ENCODE measurements at places on chromosomes 7 and 10.

DNA sequence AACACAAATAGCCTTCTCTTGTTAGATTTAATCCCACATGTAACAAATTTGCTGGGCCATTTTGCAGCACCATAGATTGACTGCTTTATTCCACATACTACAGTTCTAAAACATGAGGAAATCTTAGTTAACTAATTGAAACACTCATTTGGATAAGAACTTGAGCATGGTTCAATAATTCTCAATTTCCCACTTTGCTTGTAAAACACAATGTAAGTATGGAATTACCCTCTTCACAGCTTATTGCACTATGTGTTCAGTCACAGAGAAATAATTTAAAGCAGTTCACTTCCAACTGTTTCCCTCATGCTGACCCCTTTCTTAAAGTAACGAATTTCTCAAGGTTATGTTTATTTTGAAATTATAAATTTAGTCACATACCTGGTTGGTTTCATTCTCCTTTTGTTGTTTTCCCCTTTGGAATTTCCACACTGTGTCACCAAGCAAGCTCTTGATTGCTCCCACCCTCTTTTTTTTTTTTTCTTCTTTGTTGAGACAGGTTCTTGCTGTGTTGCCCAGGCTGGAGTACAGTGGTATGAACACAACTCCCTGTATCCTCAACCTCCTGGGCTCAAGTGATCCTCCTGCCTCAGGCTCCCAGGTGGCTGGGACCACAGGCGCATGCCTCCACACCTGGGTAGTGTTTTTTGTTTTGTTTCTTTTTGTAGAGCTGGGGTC lies 425.4 kb downstream of the EXOC4 start:
- no peaks in the 10 kb centered on the region for H3K36me3 ChIP-seq
- peaks cover 3% of the 10 kb centered on the region for H3K4me1 ChIP-seq
- no peaks in the 10 kb centered on the region for H3K27me3 ChIP-seq
- no peak overlapping the region for H3K27ac ChIP-seq

- no peak overlapping the region for H3K4me3 ChIP-seq
These were observed 78.5 kb downstream of the CREB5 start for GRCh38 chr7:28490831-28491230.

DNA sequence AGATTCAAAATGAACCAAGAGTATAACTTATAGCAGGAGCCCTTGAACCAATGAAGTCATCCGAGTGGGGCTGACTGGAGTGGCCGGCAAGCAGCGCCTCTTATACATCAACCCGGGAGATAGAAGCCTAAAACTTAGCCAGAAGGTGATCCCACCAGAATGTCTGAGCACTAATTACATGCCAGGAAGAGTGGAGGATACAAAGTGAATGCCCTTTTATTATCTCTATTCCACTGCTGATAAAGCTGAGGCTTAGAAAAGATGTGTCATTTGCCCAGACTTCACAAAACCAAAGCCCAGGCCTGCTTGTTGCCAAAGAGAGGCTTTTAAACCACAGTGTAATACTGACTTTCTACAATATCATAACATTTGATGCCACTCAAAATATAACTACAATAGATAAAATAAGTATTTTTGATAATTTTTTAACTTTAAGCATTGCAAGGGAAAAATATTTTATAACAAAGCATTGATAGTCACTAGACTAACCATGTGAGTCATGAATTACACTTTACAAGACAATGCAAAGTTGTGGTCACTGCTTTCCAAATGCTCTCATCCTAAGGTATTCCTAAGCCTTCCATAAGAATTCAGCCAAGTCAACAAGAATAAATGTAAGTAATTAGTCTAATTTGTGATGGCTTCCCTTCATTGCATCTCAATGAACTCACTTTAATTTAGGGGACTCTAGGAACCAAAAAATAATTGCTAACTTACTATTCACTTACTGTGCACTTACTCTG lies 58.6 kb upstream of the ARID5B start:
- DNase-seq, result peak; percentile 45
- no peaks in the 10 kb centered on the region for H3K27me3 ChIP-seq
- H3K4me1 ChIP-seq, result peaks cover 6% of the 10 kb centered on the region
- no peak overlapping the region for H3K27ac ChIP-seq

DNA sequence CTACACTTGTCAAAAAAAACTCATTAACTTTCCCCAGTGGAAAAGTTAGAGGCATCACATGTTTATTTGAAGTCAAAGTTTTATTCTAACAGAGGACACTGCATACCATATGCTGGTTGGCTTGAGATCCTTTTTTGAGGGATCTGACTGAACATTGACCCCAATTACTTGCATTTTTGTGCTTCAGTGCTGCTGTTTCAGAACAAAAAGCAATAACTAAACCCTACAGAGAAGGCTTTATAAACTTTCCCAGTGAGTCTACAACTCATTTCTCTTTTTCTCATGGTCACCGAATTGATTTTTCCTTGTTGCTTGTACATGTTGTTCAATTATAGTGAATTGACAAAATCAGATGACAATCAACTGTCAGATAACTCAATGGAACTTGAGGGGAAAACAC lies 69.3 kb upstream of the PHYHIPL start:
- no peaks in the 10 kb centered on the region for H3K27me3 ChIP-seq
- DNase-seq, result no peak
- H3K27ac ChIP-seq, result no peak overlapping the region
- no peaks in the 10 kb centered on the region for H3K36me3 ChIP-seq
- no peak overlapping the region for H3K4me3 ChIP-seq

GRCh38 chr7:13508586-13508985 lies 480.9 kb downstream of the ETV1 start:
- H3K27me3 ChIP-seq, result no peaks in the 10 kb centered on the region

DNA sequence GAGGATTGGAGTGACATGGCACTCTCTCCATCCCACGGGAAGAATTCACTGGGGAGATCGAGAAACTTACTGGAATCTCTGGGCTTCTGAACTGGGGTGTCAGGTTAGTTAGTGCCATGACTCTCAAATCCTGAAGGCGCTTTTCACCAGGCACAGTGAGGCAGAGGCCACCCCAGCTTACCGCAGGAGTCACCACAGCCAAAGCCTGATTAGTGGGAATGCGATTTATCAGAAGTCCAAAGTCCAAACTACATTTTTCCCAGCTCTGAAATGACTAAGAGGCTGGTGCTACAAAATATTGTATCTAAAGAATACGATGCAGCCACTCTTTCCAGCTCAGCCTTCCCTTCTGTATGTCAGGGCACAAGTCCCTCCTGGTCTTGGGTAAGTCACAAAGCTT lies 334.8 kb upstream of the SHH start:
- H3K27me3 ChIP-seq, result no peaks in the 10 kb centered on the region
- no peak for DNase-seq
- no peaks in the 10 kb centered on the region for H3K36me3 ChIP-seq
- no peak overlapping the region for H3K4me3 ChIP-seq
- no peak overlapping the region for H3K27ac ChIP-seq

DNA sequence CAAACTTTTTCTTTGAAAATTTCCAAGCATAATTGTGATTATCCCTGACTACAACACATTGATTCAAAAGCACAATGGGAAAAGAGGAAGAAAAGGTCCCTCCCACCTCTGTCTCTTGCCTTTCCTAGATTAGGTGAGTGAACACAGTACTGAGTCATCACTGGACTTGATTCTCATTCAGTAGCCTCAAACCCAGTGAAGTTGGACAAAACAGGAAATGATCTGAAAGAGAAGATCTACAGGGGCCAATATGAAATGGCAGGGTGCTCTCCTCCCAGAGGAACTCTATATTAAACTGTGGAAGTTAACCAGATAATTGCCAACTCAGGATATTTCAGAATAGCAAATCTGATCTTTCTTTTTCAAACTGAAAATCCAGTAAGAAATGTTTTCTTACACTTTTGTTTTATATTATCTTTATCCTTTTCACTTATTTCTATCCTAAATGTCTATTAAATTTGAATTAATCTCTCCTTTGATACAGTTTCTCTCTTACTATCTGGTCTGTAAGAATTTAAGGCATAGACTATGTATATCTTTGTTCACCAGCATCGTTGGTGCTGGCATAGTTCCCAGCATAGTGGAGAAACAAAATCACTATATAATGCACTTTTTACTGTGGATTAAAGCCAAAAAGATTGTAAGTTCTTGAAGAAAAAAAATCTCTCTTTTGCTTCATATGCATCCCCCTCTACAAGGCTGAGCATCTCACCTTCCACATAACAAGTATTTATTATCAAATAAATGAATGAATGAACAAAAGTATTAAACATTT lies 41.4 kb upstream of the IKZF1 start:
- no peak overlapping the region for H3K27ac ChIP-seq
- DNase-seq, result no peak
- no peaks in the 10 kb centered on the region for H3K27me3 ChIP-seq
- H3K4me1 ChIP-seq, result no peaks in the 10 kb centered on the region
- H3K36me3 ChIP-seq, result no peaks in the 10 kb centered on the region

DNA sequence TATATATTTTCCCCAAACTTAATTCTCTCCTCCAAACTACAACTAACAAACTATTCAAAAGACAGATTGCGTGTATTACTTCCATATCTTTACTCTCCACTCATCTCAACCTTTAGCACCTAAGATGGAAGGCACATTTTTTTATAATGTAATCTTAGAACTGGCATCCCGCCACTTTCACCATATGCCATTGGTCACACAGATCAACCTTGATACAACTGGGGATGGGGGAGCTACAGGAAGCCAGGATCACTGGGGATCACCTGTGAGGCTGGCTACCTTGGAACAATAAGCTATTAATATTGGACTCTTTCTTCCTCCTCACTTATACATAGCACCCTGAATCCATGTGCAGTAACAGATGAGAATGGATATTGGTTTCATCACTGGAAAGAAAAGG lies 469.6 kb upstream of the LRRN3 start:
- no peaks in the 10 kb centered on the region for H3K27me3 ChIP-seq
- DNase-seq, result no peak
- H3K4me1 ChIP-seq, result no peaks in the 10 kb centered on the region
- no peak overlapping the region for H3K4me3 ChIP-seq
- no peak overlapping the region for H3K27ac ChIP-seq
